ENCODE measurements at places on chromosomes 4 and X.

GRCh38 chrX:36684053-36684452 lies 324.1 kb upstream of the FAM47C start:
- no peak for DNase-seq

GRCh38 chr4:86536151-86536550 lies 58.0 kb upstream of the PTPN13 start:
- DNase-seq: no peak

- DNase-seq: no peak
Measured at GRCh38 chrX:105191878-105192277, 28.6 kb downstream of the TEX13A start.

DNA sequence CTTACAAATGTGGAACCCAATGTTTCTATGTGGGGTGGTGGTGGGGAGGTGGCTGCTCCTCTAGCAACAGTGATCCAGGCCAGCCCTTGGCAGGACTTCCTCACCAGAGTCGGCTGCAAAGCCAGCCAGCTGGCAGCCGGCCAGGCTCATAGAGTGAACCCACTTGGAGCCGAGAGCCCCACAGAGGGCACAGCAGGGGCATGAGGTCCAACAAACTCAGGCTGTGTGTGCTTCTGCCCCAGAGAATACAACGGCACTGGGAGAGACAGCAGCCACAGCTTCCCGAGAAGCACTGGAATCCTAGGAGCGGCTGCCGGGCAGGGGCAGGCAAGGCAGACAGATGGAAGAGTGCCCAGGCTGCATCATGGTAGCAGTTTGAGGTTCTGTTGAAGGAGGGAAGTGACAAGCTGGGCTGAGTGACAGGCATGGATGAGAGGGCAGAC lies 23.5 kb upstream of the SOWAHD start:
- DNase-seq: peak; percentile 41

- no peak for DNase-seq
Measured at GRCh38 chrX:51336584-51336983, 4.0 kb downstream of the NUDT10 start.

DNA sequence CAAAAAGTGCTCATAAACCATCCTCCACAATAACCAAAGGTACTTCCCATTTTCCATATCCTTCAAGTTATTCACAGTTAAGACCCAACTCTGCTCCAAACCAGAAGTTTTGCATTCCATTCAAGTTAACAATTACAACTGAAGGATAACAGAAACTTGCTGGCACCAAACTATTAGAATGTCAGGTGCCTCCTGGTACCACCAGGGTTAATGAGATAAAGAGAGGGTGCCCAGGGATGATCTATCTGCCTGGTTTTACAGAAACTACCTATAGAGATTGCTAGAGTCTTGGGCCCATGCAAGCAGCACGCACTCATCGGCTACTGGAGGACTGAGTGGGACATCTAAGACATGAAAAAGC lies 114.6 kb downstream of the RBM47 start:
- no peak for DNase-seq

DNA sequence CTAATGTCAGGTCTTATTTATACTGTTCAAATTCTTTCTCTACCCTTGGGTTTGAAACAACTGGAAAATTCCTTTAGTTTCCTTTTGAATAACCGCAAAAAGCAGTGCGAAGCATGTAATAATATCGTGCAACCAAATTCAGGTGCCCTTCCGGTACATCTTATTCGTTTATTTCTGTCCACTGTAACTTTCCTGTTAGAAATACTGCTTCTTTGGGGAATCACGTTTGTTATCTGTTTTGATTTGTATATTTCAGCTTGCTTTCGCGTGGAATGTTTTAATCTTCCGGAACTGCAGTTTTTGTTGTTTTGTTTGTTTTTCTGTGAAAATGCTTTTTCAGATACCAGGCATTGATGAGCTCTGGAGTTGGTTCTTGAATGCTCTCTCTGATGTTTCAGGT lies 85.7 kb upstream of the HPRT1 start:
- DNase-seq: no peak

DNA sequence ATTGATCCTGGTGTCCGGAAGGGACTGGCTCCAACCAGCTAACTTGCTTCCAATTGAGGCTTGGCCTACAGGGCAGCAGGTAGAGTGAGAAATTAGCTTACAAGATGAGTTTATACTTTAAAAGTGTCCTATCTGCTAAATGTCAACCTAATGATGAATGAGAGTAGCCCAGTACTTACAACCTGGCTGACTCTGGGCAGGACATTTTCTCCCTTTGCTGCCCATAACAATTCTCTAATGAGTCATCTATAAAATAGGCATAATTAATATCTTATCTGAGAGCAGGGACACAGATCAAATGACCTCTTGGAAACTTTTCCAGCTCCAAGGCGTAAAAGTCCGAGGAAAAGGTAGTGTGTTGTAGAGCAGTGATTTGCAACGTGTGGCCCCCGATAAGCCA lies 398.4 kb upstream of the BOD1L1 start:
- no peak for DNase-seq

- DNase-seq: peak; percentile 32
Measured at GRCh38 chrX:136227948-136228838, 23.0 kb downstream of the MAP7D3 start.

DNA sequence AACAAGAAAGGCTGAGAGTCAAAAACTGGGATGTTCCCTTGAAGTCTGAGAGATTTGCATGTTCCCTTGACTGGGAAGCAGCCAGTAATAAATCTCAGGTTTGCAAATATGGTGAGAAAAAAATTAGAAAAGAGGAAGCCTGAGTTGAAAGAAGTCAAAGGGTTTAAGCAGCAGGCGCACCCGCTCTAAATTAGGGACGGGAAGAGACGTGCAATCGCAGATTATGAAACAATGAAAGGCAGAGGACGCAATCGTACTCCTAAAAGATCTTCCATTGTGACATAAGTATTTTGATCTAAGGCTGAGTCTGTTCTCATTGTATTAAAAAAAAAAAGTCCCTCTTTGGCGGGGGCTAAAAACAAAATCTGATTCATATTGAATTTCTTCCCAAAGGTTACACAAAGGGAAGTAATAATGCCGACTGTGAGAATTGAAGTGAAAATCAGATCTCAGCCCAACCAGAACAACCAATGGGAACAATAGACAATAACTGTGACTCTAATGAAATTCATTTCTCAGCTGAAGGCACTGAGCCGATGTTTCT lies 28.2 kb downstream of the SAT1 start:
- peak; percentile 81 for DNase-seq

GRCh38 chr4:138981930-138982390 lies 33.6 kb upstream of the NOCT start:
- peak; percentile 81 for DNase-seq

DNA sequence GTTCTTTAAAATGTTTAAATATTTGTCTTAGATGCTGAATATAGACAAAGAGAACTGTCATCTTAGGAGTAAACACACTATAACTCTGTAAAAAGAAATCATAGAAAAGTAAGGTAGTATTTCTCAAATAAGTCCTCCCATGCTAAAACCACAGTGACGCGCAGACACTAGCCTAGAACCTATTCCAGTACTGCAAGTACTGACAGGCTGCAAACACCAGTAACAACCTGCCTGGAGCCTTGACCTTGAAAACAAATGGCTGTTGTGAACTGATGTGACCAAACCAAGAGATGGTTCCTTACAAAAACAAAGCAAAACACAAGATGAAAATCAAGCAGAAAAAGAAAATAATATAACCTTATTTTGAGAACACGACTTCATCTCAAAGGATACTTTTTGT lies 8.5 kb downstream of the TIFA start:
- DNase-seq: no peak

GRCh38 chr4:14000091-14000814 lies 372.7 kb upstream of the BOD1L1 start:
- no peak for DNase-seq

GRCh38 chrX:97050392-97050791 lies 166.7 kb downstream of the RPA4 start:
- no peak for DNase-seq

DNA sequence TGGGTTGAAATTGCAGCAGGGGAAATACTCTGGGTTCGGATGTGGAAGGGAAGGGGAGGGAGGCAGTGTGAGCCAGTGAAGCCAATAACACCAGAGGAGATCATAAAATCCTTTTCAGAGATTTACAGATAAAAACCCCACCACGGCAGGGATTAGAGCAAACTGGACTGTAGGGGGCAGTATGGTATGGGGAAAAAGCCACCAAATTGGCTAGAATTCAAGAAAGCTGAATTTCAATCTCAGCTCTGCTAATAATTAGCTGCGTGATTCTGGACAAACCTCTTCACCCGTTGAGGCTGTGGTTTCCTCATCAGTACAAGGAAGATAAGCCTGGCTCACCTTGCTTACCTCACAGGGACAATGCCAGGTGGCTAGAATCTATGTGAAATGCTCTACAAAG lies 108.1 kb downstream of the ATG4A start:
- DNase-seq: no peak

- no peak for DNase-seq
Measured at GRCh38 chr4:38169524-38169923, 209.3 kb downstream of the PTTG2 start.

GRCh38 chr4:1459722-1460511 lies 53.7 kb upstream of the NKX1-1 start:
- no peak for DNase-seq

GRCh38 chr4:74649193-74649592 lies 145.1 kb downstream of the BTC start:
- DNase-seq: no peak

DNA sequence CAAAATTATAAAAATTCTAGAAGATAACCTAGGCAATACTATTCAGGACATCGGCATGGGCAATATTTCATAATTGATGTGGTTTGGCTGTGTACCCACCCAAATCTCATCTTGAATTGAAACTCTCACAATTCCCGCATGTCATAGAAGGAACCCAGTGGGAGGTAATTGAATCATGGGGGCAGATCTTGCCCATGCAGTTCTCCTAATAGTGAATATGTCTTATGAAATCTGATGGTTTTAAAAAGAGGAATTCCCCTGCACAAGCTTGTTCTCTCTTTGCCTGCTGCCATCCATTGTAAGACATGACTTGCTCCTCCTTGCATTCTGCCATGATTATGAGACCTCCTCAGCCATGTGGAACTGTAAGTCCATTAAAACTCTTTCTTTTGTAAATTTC lies 77.7 kb downstream of the DDX60 start:
- peak; percentile 46 for DNase-seq

GRCh38 chr4:174521800-174522182 lies 497 bp downstream of the HPGD start:
- no peak for DNase-seq

DNA sequence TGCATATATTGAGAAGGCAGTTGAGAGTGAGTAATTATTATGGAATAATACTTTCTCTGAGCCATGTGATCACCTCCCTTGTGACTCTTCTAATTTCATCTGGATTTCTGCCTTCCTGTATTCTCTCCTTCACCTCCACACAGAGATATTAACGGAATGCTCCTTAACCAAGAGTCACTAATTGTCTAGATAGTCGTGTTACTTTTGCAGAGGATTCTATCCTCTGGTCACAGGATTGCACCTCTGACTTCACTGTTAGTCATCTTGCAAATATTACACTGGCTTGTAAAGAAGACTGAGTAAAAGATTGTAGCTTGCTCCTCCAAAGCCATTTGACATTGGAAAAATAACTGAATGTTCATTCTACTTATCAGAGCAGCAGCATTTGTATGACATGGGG lies 160.9 kb downstream of the SH2D1A start:
- no peak for DNase-seq

DNA sequence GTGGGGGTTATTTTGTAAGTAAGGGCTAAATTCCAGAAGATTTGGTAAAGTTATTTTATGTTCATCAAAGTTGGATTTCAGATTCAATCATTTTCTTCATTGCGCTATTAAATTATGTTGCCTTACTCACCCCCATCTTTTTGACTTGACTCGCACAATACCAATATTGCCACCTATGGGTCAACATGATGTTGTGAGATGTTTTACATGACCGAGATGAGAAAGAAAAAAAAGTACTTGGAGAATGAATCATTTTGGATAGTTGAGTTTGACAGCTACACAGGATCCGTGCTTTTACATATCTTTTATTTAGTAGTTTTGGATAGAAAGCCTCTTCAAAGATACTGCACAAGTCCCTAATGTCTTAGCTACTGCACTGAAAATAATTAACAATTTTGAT lies 224.2 kb upstream of the EMCN start:
- peak; percentile 47 for DNase-seq

All from MV-4-11 (cell line).